Fibroblast of skin of left biceps (primary cell): ENCODE measurements at places on chromosomes 1 and 21.

GRCh38 chr1:18676332-18676781 lies 45.7 kb downstream of the PAX7 start:
- DNase-seq, result no peak

- no peak for DNase-seq
These were observed 29.1 kb downstream of the SKI start for GRCh38 chr1:2257245-2257627.

- DNase-seq, result no peak
These were observed 585 bp upstream of the PLEKHA6 start for GRCh38 chr1:204360314-204360713.

- DNase-seq, result no peak
These were observed 20.2 kb downstream of the THEM4 start for GRCh38 chr1:151888972-151889570.

GRCh38 chr1:162179121-162179520 lies 109.6 kb downstream of the NOS1AP start:
- no peak for DNase-seq

- no peak for DNase-seq
These were observed 137.3 kb downstream of the ZSCAN20 start for GRCh38 chr1:33609739-33610138.

DNA sequence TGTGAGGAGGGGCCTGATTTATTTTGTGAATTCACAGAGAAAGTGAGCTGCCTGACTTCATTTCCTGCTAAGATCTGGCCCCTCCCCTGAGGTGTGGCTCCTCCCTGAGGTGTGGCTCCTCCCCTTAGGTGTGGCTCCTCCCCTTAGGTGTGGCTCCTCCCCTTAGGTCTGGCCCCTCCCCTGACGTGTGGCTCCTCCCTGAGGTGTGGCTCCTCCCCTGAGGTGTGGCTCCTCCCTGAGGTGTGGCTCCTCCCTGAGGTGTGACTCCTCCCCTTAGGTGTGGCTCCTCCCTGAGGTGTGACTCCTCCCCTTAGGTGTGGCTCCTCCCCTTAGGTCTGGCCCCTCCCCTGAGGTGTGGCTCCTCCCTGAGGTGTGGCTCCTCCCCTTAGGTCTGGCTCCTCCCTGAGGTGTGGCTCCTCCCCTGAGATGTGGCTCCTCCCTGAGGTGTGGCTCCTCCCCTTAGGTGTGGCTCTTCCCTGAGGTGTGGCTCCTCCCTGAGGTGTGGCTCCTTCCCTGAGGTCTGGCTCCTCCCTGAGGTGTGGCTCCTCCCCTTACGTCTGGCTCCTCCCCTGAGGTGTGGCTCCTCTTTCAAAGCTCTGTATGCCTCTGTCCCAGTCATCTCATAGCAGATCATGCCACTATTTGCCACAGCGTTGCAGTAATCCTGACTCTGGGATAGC lies 26.9 kb upstream of the LRRC3 start:
- DNase-seq, result no peak

DNA sequence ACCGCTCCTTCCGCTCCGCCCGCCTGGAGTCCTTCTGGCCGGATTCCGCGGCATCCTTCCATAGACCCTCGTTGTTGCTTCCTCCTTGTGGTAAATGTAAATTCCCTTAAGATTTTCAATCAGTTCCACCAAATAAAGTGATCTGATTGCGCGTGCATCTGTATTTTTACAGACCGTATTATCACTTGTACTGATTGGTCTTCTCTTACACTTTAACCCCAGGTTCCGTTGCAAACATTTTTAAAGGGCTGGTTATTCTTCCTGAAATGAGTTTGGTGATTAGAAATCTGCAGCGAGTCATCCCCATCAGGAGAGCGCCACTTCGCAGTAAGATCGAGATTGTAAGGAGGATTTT lies 483 bp downstream of the YBEY start:
- peak; percentile 44 for DNase-seq

- no peak for DNase-seq
These were observed 3.9 kb upstream of the IFI44 start for GRCh38 chr1:78645723-78646122.

- DNase-seq, result no peak
These were observed 43.9 kb upstream of the COL6A2 start for GRCh38 chr21:46054031-46054430.

GRCh38 chr1:27379564-27380122 lies 3.5 kb downstream of the CD164L2 start:
- DNase-seq, result no peak

DNA sequence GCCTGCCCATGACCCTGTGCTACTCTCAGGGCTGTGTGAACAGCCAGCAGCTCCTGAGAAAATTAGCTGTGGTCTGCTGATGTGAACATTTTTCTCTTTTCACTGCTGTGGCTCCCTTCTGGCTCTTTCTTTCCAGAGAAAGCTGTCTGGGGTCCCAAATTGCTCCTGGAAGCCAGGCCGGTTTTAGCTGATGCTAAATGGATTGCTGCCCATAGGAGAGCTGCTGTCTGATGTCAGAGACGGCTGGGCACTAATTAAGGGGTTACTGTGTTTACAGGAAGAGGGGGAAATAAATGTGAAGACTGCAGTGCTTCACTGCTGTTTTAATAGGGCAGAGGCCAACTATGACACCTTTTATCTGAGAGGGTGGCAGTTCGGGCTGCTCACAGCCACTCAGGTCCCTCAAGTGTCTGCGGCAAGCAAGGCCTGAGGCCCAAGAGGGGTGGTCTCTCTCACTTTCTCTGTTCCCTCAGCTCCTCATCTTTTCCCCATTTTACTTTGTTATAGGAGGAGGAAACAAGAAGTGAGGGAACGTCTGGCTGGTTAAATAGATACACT lies 106.0 kb upstream of the GNG12 start:
- no peak for DNase-seq

- DNase-seq, result no peak
These were observed 725 bp downstream of the GUCA2A start for GRCh38 chr1:42163536-42164503.

GRCh38 chr1:186997877-186998276 lies 169.1 kb downstream of the PLA2G4A start:
- no peak for DNase-seq

DNA sequence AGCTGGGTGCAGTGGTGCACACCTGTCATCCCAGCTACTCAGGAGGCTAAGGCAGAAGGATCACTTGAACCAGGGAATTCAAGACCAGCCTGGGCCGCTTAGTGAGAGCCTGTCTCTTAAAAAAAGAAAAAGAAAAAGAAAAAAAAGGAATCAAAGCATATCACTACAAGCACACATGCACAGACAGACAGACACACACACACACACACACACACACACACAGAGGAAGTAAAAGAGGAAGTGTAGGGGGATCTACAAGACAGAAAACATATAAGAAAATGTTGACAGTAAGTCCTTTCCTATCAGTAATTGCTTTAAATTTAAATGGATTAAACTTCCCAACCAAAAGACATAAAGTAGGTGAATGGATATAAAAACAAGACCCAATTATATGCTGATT lies 180.3 kb downstream of the FAF1 start:
- DNase-seq, result no peak

- no peak for DNase-seq
These were observed 4.0 kb downstream of the CYP4A11 start for GRCh38 chr1:46937270-46937669.

GRCh38 chr1:119288751-119289150 lies 79.8 kb upstream of the HAO2 start:
- DNase-seq, result no peak

DNA sequence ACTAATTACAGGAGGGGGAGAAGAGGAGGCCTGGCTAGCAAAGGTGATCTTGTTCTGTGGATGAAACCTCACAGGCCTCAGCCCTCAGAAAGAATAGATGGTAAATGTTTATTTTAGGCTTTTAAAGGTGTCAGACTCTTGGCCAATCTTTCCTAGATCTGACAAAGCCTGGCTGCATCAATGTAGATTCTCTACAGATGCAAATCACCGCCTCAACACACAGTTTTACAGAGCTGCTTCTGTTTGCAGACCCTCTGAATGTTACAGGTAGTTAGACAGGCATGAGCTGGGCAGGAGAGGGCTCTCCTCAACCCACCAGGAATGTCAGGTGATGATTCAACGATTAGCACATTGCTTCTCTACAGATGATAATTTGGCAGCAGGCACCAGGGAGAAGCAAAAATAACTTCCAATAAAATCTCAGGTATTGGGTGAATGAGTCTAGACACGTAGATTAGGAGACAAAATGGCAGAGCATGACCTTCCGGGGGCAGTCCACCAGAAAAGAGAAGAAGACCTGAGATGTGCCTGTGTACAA lies 105.4 kb upstream of the VANGL1 start:
- DNase-seq, result no peak

- no peak for DNase-seq
These were observed 10.2 kb upstream of the OBSCN start for GRCh38 chr1:228197555-228198147.

- no peak for DNase-seq
These were observed 28.0 kb downstream of the MACO1 start for GRCh38 chr1:25458541-25459298.

- DNase-seq, result no peak
These were observed 29.6 kb downstream of the NHLH2 start for GRCh38 chr1:115811140-115811828.

DNA sequence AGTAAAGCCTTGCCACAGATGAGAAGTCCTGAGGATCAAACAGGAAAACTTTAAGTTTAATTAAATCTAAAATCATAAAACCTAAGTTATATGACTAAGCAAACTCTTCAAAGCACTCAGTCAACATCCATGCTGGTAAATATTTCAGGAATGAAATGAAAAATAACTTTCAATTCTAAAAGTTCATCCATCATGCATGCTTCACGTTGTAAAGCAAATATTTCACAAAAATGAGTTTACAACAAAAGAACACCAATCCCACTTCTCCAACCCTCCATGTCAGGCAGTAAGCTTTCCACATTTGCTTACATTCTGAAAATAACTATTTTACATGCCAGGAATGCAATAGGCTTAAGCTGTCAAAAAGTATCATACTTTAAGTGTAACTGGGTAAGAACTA lies 16.8 kb downstream of the APP start:
- DNase-seq, result no peak

DNA sequence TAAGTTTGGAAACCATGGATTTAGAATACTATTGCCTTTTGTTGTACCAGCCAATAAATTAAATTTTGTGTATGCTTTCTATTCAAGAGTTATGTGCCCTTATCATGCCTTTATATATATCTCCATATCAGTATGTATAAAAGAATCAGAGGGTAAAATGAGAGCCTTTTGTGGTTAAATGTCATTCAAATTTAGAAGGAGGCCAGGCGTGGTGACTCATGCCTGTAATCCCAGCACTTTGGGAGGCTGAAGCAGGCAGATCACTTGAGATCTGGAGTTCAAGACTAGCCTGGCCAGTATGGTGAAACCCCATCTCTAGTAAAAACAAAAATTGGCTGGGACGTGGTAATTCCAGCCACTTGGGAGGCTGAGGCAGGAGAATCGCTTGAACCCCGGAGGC lies 88.9 kb downstream of the XPR1 start:
- no peak for DNase-seq

- DNase-seq, result no peak
These were observed 40.7 kb upstream of the SCMH1 start for GRCh38 chr1:41282679-41283317.

DNA sequence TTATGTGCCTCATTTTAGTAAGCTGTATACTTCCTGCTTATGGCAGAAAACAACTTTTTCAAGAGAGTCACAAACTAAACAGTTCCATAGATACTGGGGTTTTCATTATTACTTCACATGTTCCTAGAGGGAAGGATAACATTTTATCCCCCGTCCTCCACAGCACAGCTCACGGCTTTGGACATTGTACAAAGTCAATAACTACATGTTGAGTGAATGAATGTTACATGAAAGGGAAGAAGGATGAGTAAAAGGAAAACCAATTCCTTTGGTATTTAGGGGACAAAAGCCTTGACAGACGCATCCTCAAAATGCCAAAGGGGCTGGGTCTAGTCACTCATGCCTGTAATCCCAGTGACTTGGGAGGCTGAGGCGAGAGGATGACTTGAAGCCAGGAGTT lies 14.8 kb downstream of the PI4KB start:
- DNase-seq, result no peak

DNA sequence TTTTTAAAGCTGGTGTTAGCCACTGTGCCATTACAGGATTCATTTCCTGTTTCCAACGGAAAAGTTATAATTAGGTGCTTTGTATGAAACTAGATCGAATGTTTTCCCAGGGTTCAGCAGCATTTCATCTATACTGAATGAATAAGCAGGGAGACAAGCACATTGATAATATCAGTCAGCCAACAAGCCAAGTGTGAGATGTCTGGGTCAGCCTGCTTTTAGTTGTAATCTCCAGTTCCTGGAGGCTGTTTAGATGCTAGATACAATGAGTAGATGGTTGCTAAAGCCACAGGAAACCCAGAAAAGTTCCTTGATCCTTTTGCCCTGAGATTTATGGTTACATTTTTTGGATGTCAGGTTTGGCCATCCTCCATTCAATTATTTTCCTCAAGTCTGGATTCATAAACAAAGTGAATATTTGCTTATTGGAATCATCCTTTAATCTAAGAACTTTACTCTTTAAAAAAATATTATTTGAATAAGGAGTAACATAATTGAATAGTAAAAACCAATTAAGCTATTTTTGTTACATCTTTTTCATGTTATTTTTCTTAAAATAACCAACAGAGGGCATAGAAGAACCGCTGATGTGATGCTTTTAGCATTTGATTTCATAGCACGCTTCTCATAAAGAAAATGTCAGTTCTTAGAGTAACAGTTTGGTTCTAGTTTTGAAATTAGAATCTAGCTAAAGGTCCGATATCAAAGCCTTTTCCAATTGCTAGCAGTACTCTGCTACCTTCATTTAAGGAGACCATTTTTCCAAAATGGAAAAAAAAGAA lies 76.6 kb downstream of the HSPA13 start:
- no peak for DNase-seq

DNA sequence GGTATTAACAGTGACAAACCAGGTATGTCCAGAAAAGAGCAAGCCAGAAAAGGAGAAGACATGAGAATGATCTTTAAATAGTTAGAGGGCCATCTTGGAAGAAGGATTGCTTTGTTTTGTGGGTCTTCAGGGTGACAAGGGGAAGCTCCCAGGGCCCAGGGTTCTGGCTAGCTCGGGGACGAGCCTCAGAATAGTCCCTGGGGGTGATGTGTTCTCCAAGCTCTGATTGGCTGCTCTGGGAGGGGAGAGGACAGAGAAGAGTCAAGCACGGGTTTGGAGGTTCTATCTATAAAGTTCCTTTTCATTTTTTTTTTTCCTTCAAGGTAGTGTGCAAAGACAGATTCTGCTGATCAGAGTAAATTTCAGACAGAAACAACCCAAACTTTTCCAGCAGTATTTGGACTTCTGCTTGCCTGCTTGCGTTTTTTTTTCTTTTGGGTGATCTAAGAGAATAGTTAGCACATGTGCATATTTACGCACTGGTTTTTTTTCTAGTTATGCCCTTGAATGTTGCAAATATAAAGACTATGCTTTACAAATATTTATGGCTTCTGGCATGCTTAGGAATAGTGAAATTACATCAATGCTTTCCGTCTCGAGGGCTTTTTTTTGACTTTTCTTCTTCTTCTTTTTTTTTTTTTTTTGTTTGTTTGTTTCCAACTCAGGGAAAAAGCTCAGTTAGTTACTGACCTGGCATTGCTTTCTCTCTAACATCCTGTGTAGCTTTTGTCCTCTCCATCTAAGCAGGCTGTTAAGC lies 59.7 kb downstream of the ROR1 start:
- DNase-seq, result no peak
